ENCODE measurements at places on chromosomes 16 and 17.

GRCh38 chr17:4407216-4407615 lies 26.5 kb upstream of the SPNS3 start:
- no peak for DNase-seq

DNA sequence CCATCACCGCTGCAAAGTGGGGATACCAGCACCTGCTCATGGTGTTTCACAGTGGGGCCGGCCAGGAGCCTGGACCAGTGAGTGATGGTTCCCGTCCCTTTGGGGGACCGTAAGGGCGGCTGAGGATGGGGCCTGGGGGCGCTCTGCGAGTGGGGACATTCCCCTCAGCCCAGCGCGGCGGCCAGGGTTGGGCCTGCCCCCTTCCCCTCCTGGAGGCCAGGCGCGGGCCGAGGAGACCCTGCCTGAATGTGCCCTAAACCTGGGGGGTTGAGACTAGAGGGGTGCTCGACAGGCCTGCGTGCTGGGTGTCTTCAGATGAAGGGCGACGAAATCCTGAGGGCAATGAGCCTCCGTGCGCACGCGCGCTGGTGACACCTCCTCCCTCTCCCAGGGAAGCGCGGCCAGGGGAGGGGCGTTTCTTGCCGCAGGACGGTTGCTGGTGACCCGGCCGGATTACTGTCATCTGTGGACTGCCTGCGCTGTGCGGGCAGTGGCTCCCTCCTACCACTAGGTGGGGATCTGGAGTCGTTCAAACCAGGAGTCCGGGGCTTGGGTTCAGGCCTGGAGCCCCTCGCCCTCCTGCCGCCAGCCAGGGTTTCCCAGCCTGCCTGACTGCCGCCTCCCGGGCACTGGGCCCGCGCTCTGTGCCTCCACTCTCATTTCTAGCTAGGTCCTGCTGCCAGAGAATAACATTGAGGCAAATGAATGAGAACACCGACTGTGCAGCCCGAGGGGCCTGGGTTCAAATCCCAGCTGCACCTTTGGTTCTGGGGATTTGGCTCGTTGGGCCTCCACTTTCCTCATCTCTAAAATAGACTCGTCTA lies 17.1 kb downstream of the TBX2 start:
- DNase-seq, result peak; percentile 92

GRCh38 chr17:38619937-38620550 lies 14.3 kb upstream of the SRCIN1 start:
- DNase-seq, result no peak

DNA sequence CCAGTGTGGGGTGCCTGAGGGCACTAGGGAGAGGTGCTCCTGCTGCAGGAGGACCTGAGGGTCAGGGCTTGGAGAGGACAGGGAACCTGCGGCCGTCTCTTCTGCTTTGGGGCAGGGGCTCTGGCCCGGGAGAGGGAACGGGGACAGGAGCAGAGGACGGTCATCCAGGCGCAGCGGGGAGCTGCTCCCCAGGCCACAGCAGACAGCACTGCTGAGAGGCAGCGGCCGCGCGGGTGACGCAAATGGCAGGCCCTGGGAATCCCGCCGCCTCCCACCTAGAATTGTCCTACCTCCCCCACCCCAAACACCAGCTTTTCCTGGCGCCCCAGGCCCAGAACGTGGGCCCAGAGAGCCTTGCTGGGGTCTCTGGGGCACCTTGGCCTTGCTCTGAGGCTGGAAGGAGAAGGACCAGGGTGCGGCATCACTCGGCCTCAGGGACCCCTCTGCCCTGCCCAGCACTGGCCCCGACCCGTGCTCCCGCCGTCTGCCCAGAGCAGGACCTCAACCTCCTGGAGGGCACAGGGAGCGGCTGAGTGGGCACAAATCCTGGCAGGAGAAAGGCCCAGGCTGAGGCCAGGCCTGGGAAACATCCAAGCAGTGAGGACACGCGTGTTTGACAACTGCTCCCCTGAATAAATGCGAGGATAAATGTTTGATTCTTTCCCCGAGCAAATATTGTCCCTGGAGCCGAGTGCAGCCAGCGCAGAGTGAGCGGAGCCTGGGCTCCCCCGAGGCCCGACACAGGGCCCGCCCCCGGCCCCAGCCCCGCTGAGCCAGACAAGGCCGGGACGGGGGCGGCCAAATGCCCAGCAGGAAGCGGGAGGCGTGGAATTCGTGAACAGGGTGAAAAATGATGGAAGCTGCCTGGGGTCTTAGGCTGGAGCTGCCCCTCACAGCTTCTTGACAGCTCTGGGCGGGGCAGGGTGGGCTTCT lies 8.5 kb downstream of the SSTR5 start:
- DNase-seq, result no peak

DNA sequence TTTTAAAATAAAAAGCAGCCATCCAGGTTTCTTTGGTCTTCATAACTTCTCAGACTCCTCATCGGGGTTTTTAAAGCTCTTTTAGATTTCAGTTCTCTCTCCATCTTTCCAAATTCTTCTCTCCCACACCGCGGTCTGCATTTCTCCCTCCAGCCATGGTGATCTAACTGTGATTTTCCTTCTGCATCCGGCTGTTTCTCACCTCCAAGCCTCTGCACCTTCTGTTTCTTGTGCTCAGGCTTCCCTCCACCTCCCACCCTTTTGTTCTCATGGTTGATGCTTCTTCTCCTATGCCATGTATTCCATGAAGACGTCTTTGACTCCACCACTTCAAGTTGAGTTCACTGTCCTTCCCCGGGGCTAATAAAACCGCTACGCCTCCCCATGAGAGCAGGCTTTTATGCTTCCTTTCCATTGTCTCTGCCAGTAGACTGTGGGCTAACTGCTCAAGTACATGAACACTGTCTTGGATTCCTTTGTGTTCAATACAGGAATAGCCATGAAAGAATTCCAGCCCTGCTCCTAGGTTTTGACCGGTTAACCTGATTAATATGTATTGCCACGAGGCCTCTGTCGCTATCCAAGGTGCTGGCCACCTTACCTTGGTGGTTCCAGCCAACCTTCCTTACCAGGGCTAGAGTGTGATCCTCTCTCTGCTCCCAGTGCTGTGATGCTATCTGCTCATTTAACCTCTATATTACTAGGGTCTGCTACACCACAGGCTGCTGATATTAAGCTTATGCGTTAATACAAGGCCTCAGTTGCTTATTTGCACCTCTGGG lies 625.1 kb downstream of the HS3ST4 start:
- no peak for DNase-seq

DNA sequence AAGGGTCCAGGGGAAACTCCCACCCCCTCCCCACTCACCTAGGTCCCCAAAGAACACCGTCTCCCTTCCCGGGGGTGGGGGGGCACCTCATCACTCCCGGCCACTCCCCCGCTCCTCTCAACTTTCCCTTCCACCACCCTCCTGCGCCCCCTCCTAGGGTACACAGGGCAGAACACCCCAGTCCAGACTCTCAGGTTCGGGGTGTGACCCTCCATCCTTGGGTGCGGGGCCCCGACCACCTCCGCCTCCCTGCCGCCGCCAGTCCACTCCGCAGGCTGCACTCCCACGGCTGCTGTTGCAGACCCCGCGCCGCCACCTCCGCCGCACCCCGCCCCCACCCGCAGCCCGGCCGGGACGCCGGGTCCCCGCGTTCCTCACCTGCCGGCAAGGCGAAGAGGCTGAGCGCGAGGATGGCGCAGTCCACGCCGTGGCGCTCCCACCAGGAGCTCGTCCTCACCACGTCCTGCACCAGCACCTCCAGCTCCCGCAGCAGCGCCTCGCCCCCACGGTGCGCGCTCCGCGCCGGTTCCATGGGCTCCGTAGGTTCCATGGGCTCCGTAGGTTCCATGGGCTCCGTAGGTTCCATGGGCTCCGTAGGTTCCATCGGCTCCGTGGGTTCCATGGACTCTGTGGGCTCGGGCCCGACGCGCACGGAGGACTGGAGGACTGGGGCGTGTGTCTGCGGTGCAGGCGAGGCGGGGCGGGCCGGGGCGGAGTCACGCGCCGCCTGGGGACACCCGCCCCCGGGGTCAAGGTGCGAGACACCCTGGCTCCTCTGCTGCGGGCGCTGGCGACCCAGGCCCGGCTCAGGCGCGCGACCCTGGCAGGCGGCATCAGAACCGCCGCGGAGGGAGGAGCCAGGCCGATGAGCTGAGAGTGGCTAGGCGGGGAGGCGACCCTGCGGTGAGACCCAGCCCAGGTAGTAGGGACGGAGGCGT lies at the start of gene FADS6:
Gene FADS6 (minus strand): TSS at position 660 of the 938 bp plus-strand sequence. CDS start 38 bp downstream, at position 622.
- DNase-seq, result no peak

GRCh38 chr17:78910497-78911284 lies 7.7 kb upstream of the CEP295NL start:
- DNase-seq, result no peak

DNA sequence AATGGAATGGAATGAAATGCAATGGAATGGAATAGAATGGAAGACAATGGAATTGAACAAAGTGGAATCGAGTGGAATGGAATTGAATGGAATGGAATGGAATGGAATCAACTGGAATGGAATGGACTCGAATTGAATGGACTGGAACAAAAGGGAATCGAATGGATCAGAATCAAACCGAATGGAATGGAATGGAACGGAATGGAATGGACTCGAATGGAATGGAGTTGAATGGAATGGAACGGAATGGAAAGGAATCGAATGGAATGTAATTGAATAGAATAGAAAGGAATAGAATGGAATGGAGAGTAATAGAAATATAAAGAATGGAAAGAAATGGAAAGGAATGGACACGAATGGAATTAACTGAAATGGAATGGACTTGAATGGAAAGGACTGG lies 475.2 kb upstream of the WSB1 start:
- DNase-seq, result no peak

- no peak for DNase-seq
These were observed 17.2 kb downstream of the SPAG9 start for GRCh38 chr17:51103451-51103850.

GRCh38 chr17:77565166-77565565 lies 393.3 kb upstream of the TNRC6C start:
- DNase-seq, result no peak

- no peak for DNase-seq
These were observed 130.2 kb upstream of the CHMP6 start for GRCh38 chr17:80861418-80861815.

DNA sequence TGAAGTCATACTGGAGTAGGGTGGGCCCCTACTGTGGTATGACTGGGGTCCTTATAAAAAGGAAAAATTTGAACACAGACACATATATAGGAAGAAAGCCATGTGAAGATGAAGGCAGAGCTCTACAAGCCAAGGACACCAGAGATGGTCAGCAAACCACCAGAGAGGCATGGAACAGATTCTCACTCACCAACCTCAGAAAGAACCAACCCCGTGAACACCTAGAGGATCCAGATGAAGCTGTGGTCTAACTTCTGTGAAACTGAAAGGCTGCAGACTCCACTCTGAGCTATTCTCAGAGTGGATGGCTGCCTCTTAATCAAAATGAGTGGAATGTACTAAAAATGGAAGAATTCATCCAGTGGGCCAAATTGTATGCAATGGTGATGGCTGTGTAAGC lies 149.6 kb downstream of the ABCA8 start:
- no peak for DNase-seq

DNA sequence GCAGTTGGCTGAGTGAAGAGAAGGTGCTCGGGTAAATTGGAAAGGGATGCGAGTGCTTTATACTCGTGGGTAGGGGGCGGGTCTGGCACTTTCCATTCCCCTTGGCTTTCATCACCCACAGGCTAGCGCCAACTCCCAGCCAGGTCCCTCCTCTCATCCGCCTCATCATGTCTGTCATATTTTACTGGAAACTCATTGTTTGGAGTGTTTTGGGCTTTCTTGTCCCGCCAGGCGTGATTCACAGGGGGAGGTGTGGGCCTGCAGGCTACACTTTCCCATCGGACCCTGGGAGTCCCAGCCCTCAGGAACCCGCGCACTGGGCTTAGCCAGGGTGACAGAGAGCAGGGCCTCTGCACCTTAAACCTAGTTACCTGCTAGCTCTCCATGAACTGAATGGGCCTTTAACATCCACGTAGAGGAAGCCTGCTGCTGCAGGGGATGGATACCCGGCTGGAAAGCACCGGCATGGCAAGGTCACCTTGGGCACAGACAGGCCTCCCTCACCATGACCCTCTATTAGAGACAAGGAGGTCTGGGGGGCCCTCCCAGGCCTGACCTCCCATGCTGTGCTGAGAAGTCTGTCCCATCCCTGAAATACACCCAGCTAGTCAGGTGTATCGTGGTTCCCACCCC lies at the start of gene KRT14:
Gene KRT14 (minus strand): TSS at position 33 of the 633 bp plus-strand sequence. CDS start 61 bp downstream, outside the sequence.
- DNase-seq, result no peak

DNA sequence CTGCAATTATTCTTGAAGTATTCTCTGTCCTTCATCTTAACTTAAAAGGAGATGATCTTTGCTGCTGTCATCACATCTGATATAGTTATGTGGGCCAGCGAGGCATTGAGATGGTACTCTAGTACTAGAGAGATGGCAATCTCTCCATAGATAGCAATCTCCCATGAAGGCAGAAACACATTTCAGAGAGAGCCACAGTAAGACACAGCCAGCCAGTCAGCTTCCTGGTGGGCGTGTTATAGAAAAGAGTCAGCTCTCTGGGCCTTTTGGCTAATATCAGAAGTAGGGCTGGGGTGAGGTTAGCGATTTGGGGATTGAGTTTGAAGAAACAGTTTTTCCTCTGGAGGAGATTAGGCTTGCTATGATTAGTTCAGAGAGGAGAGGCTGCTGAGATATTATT lies 22.6 kb upstream of the EFCAB13 start:
- DNase-seq, result no peak

DNA sequence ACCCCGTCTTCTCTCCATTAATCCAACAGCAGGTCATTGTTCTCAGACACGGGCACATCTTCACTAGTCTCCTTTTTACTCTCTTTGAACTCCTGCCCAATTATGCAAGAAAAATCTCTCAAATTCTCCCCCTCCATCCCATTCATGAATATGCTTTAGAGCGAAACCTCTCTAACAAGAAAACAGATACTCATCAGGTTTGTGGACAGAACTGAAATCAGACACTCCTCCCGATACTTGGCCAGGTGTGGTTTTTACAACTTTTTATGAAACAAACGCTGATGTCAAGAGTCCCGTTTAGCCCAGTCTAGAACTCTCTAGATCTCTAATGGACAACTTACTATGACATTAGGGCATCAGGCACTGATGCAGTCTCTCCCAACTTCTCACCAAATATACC lies 40.9 kb downstream of the PIK3R5 start:
- no peak for DNase-seq

DNA sequence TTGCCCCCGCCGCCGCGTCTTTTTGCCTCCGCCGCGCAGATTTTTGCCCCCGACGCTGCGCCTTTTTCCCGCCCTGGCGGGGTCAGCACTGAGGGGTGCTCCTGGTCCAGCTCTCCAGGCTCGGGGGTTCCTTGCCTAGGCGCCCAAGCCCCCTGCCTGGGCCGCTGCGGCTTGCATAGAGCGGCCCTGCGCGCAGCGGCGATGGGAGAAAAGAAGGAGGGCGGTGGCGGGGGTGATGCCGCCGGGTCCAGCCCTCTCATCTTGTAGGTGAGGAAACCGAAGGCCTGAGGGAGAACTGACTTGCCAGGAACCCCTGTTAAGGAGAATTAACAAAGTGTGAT lies 330.8 kb upstream of the WSB1 start:
- DNase-seq, result no peak
